ENCODE measurements at places on chromosomes 13 and 19. TPM values are rescaled to one million over a fixed set of nuclear protein-coding genes. Genes with fewer than 3 reads are reported as not detected.

DNA sequence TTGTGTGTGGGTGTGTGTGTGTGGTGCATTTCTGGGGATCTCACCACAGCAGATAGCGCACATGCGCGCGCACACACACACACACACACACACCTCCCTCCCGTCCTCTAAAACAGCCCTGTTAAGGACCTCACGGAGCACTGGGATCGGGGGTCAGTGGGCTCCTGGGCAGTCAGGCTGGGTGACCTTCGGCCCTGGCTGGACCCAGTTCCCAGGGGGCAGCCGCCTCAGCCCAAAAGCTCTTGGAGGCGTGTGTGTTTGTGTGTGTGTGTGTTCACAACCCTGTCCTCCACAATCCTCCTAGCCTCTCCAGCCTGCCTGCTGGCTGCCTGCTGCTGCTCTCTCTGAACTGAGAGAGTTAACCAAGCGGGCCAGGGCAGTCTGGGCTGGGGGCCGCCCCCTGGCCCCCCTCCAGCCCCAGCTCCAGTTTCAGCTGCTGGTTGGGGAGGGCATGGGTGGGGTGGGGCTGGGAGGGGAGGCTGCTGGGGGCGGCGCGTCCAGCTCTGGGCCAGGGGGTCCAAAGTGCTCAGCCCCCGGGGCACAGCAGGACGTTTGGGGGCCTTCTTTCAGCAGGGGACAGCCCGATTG lies at the start of gene FXYD1:
Gene FXYD1, plus strand, starts transcription at position 520 of the 588 bp plus-strand sequence. CDS start 1,256 bp downstream, outside the sequence.
- DNase-seq = no peak

- DNase-seq = no peak
Observed at GRCh38 chr19:14393329-14393728, 12.1 kb downstream of the ADGRE5 start.

Gene ZNF547
- total RNA-seq = 3.4 TPM

DNA sequence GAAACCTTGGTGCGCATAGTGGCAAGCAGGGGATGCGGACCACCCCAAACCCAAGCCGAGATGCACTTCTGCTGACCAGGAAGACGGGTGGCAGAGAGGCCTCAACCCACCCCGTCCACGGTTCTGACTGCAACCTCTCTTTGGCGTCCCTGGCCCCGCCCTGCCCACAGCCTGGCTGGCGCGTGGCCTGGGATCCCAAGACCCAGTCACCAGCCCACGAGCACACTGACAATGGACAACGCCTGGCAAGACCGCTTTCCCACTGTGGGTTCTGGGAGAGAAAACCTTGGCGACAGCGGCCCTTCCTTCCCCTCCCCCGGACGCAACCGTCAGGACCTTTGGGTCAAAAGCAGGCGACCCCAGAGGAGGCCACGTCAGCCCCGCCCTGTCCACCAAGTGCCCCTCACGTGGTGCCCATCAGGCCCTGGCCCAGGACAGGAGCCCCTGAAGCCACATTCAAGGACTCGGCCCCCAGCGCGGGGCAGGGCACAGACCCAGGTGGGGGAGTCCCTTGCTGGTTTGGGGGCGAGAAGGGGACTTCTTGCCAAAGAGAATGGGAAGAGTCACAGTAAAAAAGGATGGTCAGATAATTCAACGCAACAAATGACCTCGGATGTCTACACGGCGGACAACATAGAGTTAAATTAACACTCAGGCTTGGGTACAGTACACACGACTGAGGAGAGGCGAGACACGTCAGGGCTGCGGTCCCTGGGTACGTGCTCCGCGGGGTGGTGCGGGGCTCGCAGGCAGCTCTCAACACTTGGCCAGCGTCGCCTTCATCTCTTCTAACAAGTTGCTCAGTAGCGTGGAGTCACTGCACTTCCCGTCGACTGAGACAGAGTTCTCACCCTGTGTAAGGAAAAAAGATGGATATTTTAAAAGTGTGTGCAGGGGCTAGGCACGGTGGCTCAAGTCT lies 5.0 kb downstream of the IZUMO4 start:
- DNase-seq = no peak

Gene PTPRS
- 272 TPM for total RNA-seq

- DNase-seq = no peak
Observed at GRCh38 chr13:39485314-39485700, 117.7 kb downstream of the LHFPL6 start.

GRCh38 chr19:48424694-48425219 lies 21.0 kb upstream of the GRWD1 start:
- DNase-seq = no peak

GRCh38 chr19:1774989-1775772 lies 21.9 kb downstream of the ONECUT3 start:
- DNase-seq = no peak

DNA sequence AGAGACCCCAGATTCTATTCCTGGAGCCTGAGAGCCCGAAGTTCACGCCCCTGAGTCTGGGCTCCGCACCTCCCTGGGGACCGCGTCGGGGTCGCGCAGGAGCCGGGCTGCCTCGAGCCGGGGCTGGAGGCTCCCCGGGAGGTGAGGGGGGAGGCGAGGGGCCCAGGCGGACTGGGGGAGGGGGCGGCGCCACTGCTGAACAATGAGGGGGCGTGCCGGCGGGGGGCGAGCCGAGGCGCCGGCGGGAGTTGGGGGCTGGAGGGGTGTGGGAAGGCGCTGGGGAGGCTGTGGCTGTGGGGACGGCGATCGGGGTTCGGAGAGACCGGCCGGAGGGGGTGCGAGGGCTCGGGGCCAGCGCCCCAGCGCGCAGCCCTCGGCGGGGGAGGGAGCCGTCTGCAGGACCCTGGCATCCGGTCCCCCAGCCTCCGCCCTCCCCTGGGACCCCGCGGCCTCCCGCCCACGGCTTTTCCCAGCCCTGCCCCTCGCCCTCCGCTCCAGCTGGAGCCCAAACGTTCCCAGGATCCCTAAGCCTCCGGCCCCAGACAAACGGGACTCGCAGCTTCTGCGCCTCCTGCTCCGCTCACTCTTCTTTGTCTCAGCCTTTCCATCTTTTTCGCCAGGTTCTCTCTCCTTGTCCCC lies 922 bp downstream of the PLEKHG2 start:
- no peak for DNase-seq

Gene ZNF878
- total RNA-seq = not detected

Gene PNMA8A
- total RNA-seq = 5.1 TPM

GRCh38 chr19:31231237-31231636 lies 118.0 kb downstream of the TSHZ3 start:
- no peak for DNase-seq

- DNase-seq = no peak
Observed at GRCh38 chr13:44309794-44310757, 63.5 kb upstream of the SERP2 start.

Gene ZSCAN4
- total RNA-seq = not detected

- no peak for DNase-seq
Observed at GRCh38 chr19:39017026-39017425, 15.3 kb downstream of the FBXO27 start.

GRCh38 chr19:7928741-7929701 lies 3.1 kb upstream of the CTXN1 start:
- no peak for DNase-seq

GRCh38 chr19:49210901-49211451 lies 53.4 kb downstream of the TRPM4 start:
- DNase-seq = no peak

Gene TINCR
- 0.56 TPM for total RNA-seq

- no peak for DNase-seq
Observed at GRCh38 chr13:28483313-28483931, 11.5 kb downstream of the FLT1 start.

DNA sequence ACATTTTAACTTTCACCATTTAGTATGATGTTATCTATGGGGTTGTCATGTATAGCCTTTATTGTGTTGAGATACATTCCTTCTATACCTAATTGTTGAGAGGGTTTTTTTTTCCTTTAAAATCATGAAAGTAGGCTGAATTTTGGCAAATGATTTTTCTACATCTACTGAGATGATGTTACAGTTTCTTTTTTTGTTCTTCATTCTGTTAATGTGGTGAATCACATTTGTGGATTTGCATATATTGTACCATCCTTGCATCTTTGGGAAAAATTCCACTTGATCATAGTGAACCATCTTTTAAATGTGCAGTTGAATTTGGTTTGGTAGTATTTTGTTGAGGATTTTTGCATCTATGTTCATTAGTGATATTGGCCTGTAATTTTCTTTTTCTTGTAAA lies 29.2 kb downstream of the CCNA1 start:
- no peak for DNase-seq

- no peak for DNase-seq
Observed at GRCh38 chr13:26855071-26855470, 94.5 kb upstream of the GPR12 start.

DNA sequence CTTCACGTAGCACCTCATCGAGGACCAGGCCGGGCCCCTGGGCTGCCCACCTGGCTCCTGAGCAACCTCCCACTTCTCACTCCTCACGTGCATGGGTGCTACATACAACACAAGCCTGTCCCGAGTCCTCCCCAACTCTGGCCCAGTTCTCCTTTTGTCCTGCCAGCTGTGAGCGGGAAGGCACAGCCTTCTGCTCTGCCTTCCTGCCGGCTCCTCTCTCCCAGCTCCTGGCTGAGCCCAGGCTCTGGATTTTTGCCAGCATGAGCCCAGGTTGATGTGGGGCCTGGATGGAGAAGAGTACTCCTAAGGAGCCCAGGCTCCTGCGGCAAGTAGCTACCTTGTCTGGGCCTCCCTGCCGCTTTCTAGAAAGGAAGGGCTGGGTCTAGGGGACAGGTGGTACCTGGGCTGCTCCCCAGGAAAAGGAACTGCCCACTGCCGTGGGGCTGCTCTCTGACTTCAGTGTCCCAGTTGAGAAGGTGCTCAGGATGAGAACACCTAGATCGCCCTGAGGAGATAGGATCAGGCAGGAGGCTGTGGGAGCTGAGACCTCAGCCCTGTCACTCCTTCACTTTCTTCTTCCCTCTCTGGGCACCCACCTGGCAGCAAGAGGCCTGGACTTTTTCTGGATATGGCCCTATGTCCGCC lies 23.6 kb downstream of the LYL1 start:
- no peak for DNase-seq

DNA sequence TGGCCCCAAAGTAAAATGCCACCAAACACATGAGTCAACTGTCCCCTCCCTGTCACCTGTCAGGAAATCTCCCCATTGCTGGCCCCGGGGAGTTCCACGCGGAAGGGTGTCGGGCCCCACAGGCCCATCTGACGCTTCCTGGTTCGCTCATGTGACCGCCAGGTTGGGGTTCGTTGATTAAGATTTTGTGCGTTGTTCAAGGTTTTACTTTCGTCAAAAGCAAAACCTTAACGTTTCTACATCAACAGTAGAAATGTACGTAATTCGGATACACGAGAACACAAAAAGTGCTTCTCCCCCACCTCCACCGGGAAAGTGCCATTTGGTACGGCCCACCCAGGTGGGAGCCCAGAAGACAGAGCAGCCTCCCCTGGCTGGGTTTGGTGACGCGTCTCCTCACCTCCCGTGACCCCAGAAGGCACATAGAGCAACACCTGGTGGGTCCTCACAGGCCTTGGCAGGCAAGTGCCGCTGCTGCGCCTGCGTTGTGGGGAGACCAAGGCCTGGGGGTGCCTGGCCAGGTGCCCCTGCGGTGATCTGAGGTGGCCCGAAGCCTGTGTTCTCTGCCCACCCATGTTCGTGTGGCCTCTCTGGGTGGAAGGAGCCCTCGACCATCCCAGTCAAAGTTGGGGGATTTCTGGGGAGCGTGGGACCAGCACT lies 161.6 kb downstream of the KDM4B start:
- DNase-seq = no peak

GRCh38 chr13:75812751-75813181 lies 176.6 kb downstream of the LMO7 start:
- no peak for DNase-seq

DNA sequence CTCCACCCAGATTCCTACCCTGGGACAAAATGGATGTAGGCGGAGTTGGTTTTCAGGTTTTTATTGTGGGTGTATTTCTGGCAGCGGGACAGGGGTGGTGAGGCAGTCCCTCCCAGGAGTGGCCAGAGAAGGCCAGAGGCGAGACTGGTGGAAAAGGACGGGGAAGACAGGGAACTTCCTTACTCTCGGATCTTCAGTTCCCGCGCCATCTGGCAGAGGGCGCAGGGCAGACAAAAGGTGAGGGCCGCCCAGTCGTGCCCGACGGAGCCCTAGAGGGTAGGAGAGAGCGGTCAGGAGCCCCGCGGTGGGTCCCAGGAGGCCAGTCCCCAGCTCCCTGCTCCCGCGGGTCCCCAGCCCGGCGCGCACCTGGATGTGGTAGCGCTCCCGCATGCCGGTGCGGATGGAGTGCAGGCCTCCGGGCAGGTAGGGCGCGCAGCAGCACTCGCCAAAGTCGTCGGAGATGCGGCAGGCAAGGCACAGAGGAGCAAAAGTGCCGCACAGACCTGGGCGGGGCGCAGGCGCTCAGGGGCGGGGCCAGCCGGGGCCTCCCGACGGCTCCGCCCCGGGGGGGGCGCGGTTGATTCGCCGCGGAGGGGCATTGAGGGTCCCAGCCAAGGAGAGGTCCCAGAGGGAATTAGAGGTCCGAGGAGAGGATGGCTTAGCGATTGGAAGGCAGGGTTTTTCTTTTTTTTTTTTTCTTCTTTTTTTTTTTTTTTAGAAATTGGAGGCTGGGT lies 3.0 kb downstream of the CNFN start:
- no peak for DNase-seq

DNA sequence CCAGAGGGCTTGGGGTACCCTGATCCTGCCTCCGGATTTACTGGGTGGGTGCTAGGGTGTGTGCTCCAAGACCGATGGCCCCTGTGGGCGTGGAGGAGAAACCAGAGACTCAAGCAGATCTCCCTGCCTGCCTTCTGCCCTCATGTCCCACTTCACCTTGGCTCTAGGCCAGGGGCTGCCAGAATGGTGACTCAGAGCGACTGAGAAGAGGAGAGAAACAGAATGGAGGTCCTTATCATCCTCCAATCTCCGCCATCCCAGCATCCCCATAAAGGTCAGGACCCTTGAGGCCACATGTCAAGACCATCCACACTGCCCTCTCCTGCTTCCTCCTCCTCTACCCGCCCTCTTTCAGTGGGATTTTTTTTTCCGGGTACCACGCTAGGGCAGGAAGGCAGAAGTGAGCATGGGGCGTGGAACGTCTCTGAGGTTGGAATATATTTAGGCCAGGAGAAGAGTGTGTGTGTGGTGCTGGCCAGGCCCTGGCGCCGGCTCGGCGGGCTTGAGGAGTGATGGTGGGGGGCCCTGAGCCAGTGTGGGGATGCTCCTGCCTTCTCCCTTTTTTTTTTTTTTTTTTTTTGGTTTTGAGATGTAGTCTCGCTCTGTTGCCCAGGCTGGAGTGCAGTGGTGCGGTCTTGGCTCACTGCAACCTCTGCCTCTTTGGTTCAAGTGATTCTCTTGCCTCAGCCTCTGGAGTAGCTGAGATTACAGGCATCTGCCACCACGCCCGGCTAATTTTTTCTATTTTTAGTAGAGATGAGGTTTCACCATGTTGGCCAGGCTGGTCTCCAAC lies 22.3 kb downstream of the IER2 start:
- DNase-seq = peak; percentile 89

- DNase-seq = no peak
Observed at GRCh38 chr13:46565808-46566750, 13.1 kb downstream of the LRCH1 start.

Gene ZNF91
- 63.0 TPM for total RNA-seq

Gene ALKBH6
- total RNA-seq = 55.8 TPM

Gene KCNN1
- not detected for total RNA-seq

Gene FPR3
- total RNA-seq = 18.0 TPM

- DNase-seq = no peak
Observed at GRCh38 chr13:20161275-20161950, 561 bp upstream of the GJA3 start.

Measured in thoracic aorta (tissue), 2 donors.